Fibroblast of skin of left quadriceps (primary cell): ENCODE measurements at places on chromosomes 2 and 18.

GRCh38 chr2:20593072-20594034 is 57.5 kb downstream of the HS1BP3 start:
- DNase-seq, result no peak

DNA sequence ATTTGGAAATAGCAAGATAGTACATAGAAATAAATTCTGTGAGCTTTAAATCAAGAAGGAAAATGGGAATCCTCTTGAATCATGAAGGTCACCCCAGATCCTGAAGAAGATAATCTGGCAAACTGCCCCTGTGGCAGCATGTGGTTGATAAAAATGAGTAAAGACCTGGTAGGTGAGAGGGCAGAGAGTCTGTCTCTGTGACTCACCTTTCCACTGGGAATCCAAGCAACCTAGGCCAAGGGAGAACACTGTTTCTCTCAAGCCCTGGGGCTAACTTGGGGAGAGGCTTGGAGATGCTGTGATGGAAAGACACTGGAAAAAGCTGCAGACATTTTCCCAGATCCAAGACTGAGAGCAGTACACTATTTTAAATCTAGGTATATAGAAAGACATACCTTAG is 185.8 kb upstream of the CNTNAP5 start:
- DNase-seq, result no peak

DNA sequence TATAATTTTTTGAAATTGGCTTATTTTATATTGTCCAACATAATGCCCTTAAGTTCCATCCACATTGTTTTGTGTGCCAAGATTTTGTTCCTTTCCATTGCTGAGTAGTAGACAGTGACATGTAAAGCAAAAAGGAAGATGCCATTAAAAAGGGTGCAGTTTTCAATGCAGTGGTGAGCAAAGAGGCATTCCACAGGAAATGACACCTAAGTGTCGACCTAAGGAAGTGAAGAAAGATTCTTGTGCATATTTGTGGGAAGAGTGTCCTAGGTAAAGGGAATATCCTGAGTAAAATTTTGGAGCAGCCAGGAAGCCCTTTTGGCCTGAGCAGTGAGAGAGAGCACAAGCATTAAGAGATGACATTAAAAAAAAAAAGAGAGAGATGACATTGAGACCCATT is 1099.9 kb downstream of the DPP10 start:
- no peak for DNase-seq

- no peak for DNase-seq
Measured at GRCh38 chr2:160141419-160141818, 58.7 kb downstream of the ITGB6 start.

GRCh38 chr2:2183176-2183575 is 147.9 kb downstream of the MYT1L start:
- no peak for DNase-seq

DNA sequence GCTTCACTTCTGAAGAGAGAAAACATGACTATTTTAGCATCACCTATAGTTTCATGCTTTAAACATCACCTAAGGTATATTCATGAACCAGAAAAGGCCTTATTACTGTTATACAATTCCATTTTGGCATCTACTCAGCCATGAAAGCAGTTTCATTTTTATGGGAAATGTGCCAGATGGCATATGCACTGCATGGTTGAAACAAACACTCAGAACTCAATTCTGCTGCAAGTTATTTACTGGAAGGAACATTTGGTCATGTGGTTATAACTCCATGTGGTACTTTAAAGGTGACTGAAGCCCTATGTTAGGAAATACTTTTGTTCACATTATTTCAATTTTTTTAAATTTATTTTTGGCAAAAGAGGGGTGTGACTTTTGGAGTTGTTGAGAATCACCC is 287.5 kb upstream of the CRIM1 start:
- DNase-seq, result no peak

GRCh38 chr2:110657724-110658305 is 20.0 kb downstream of the BUB1 start:
- no peak for DNase-seq
